ENCODE measurements at places on chromosomes 12 and 14. TPM values are rescaled to one million over a fixed set of nuclear protein-coding genes. Genes with fewer than 3 reads are reported as not detected.

GRCh38 chr14:105090493-105091053 is 25.3 kb upstream of the GPR132 start:
- no peak for DNase-seq

DNA sequence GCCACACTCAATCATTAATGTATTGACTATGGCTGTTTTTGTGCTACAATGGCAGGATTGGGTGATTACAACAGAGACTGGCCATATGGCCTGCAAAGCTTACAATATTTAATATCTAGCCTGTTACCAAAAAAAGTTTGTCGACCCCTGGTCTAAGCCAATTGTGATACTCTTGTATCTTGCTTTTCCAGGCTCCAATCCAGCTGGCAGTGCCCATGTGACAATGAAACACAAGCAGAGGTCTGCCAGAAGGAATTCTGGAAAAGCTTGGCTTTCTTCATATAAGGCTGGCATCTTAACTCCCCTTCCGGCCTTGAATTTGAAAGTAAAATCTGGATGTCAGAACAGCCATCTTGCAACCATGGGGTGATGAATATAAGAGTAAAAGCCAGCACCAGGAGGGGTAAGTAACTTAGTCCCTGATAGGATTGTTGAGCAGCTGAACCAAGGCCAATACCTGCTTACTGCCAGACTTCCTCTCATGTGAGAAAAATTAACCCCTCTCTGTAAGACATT is 458.7 kb downstream of the TMTC2 start:
- no peak for DNase-seq

GRCh38 chr14:87617079-87617478 is 375.9 kb downstream of the GALC start:
- DNase-seq = no peak

- no peak for DNase-seq
Observed at GRCh38 chr14:51711505-51711904, 59.8 kb downstream of the FRMD6 start.

GRCh38 chr14:66240105-66240504 is 246.1 kb upstream of the CCDC196 start:
- DNase-seq = no peak

GRCh38 chr14:22689199-22689598 is 45.0 kb upstream of the OR6J1 start:
- peak; percentile 85 for DNase-seq

DNA sequence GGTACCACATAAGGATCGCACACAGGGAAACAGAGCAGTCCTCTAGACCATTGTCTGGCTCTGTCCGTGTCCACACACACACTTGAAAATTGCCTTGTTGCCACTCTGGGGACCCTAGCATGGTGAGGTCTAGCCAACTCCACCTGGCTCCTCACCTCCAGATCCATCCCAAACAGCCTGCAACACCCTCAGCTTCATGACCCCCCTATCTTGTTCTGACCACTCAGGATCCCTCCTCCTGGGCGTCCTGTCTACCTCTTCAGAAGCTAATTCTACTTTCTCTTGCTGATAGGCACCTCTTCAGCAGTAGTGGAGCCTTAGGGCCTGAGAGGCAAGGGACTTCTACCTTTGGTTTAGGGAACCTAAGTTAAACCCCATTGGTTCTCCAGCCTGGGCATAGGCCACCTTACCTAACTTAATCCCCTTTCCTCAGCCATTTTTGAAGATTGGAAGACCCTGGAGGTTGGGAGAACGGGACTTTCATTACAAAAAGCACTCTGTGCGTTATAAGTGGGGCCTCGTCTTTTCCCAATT is 697 bp upstream of the HOXC5 start:
- DNase-seq = no peak

- DNase-seq = no peak
Observed at GRCh38 chr14:89085737-89086382, 261.4 kb downstream of the TTC8 start.

- no peak for DNase-seq
Observed at GRCh38 chr14:50380455-50380854, 16.2 kb downstream of the CDKL1 start.

DNA sequence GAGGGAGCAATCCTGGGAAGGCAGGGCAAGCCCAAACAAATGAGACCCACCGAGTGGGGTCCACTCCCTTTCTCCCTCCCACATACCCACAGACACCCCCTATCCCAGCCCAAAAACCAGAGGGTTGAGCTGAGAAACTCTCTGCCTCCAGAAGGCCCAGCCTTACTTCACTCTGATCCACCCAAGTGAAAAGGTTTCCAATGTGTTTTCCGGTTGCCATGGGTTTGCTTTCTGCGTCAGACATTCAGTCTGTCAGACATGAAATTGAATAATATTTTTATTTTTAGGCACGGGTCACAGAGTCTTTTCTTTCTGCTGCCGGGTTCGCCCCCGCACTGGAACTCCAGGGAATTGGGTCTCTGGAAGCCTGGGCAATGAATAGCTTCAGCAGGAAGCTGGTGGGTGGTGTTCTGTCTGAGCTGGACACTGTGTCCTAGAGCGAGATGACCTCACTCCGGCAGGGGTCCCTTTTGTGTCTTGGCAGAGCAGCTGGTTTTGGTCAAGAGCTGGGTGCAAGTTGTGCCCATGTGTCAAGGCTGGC is 69.8 kb upstream of the CLMN start:
- DNase-seq = no peak

- DNase-seq = no peak
Observed at GRCh38 chr12:109741286-109741969, 27.8 kb downstream of the FAM222A start.

DNA sequence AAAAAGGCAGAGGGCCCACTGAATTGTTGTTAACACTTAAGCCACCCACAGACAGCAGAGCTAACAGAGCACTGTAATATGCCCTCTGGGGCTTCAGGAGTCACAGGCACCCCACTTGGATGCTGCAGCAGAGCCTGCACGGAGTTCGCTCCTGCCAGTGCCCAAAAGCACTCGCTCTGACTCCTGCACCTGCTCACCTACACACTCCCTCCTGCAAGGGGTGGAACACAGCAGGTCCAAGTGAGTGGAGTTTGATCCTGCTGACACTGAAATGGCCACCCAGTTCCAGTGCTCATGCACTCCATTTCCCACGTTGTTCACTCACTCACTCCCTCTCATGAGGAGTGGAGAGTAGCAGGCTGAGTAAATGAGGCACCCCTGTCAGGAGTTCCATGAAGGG is 68.8 kb downstream of the OSBPL8 start:
- DNase-seq = no peak

DNA sequence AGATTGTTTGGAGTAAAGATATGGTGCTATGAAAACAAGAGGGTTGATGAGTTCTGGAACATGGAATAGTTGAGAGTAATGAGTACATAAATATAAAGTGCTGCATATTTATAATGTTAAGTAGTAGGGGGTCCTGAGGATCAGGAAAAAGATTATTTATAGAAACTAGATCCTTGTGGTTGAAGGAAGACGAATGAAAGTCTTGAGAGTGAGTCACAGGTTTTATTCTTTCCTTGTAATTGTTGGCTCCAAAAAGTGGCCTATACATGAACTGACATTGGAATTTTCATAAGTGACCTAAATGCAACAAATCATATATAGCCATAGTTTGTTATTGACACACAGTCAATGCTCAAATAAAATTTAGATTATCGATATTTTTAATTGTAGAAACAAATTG is 440.4 kb upstream of the PRICKLE1 start:
- no peak for DNase-seq

DNA sequence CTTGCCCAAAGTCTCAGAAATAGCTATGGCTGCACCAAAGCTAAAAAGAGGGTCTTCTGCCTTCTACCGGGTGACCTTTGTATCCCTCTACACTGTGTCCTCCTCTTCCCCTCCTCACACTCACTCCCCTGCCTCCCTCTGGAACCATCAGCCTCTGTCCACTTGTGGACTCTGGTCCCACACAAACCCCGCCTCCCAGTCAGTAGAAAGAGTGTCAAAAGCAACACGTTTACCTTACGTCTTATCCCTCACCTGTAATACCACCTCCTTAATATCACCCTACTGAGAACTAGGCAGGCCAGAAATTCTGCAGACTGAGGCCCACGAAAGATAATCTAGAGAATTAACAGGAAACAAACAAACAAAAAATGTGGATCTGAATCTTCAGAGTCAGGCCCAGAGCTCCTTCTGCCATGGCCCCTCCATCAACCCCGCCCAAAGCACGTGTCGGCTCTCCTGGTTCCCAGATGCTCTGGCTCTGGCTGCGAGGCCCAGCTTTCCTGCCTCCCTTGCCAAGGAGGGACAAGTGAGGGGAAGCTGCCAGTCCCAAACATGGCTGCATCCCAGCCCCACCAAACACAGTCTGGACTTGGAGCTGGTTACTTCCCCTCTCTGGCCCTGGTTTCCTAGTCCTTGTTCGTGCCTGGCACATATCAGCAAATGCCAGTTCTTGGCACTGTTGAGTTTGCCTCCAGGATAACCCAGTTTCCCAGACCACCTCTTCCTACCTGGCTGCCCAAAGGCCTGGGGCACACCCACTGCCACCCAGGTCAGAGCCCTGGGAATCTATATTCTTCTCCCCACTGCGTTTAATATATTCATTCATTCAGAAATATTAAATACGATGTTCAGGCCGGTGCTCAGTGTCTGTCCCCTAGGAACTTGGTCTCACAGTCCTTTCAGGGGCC is 2.7 kb downstream of the ACTN1 start:
- DNase-seq = no peak

DNA sequence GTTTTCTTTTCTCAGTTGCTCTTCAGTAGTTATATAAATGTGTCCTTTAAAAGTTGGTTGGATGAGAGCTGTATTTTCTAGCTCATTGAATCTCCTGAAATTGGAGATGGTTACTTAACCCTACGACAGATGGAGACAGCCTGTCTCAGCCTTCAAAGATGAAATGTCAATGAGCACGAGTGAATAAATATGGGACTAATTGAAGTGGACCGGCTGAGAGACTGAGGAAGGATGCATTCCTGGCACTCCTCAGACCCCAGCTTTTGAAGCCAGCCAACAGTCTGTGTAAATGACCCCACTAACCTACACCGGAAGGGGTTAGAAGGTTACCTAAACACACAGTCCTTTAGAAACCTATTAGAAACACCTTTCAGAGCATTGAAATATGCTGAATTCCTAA is 46.6 kb downstream of the PDZRN4 start:
- DNase-seq = no peak

GRCh38 chr12:94798113-94798512 is 147.8 kb upstream of the TMCC3 start:
- DNase-seq = no peak

DNA sequence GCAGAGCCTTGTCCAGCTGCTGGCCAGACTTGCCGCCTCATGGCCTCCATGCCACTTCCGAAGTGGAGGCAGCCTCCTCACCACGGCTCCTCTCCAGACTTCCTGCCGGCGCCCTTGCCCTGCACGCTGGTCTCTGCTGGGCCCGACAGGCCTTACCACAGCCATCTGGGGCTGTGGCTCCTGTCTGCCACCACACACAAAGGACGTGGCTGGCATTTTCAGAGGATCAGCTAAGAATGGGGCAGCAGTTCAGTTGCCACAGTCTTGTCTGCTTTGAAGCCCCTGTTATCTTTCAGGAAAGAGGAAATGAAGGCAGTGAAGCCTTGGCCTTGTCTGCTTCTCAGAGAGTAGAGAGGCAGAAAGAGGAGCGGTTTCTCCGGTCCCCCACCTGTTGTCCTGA is 178.0 kb upstream of the FKBP4 start:
- no peak for DNase-seq

DNA sequence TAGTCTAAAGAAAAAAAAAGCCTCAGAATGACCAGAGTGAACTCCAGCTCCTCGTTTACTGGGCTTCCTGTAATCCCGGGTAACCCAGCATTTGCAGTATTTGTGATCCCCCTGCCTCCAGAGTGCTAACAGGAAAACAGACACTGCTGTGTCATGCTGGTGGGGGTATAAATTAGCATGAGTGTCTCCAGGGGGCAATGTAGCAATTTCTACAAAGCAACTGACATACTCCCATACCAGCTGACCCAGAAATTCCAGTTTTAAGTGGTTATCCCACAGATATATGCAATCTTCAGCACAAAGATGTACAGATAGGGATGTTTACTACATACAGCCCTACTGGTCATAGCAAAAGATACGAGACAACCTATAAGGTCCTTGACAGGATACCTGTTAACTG is 18.8 kb downstream of the TTC7B start:
- DNase-seq = no peak

DNA sequence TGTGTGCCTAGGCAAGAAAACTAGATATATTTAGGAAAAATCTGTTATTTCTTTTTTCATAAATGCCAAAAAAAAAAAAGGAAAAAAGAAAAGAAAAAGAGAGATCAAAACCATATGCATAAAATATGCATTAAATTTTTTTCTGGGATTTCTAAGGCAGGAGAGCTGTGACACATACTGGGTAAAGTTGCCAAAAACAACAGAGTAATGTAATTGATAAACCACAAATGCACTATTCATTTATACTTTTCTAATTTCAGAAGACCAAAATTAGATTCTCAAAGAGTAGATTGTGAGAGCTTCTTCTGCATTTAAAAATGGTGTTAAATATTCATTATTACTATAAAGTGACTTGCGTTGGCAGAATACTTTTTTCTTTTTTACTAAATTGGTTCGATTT is 673.8 kb upstream of the MGAT4C start:
- DNase-seq = no peak

DNA sequence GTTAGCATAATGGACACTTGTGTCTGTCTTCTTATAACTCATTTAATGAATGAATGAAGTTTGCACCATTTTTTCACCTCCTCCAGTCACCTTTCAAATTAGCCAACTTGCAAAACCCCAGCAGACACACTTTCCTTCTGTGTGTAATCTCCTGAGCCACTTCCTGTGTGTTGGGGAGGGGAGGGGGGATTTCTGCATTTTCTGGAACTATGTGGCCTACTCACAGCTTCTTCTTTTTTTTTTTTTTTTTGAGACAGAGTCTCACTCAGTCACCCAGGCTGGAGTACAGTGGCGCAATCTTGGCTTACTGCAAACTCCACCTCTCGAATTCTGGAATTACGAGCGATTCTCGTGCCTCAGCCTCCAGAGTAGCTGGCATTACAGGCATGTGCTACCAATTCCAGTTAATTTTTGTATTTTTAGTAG is 4.1 kb upstream of the SERPINA1 start:
- no peak for DNase-seq

GRCh38 chr12:50394469-50395029 is 1.9 kb downstream of the FAM186A start:
- DNase-seq = no peak

- DNase-seq = no peak
Observed at GRCh38 chr12:59486827-59487226, 109.0 kb upstream of the SLC16A7 start.

The TUBA1B gene
- total RNA-seq = 4,770 TPM

The CDK17 gene
- total RNA-seq = 29.7 TPM

The SINHCAF gene
- total RNA-seq = 93.5 TPM

The CPM gene
- 35.0 TPM for total RNA-seq

The VDR gene
- total RNA-seq = 4.7 TPM

The LRRC10 gene
- total RNA-seq = not detected

The CRACR2A gene
- 4.5 TPM for total RNA-seq

The FLRT2 gene
- 0.07 TPM for total RNA-seq
